ENCODE measurements at places on chromosomes 11 and 22.

DNA sequence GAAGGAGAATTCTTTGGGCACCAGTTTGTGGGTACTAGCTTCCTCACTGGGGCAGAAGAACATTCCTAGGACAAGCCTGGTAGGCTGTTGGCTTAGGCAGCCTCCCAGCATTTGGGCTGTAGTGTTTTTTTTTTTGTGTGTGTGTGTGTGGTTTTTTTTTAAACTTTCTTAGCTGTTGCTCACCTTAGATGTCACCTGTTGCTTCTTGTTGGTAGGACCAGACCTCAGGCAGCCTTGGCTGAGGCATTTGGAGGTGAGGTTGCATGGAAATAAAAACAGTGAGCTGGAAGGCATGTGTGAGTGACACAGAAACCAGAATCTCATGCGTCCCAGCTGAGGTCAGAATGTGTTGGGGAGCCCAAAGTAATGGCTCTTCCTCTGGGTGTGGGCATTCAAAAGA, 21.3 kb downstream of the AMPD3 start:
- DNase-seq, result no peak

- DNase-seq, result no peak
Measured at GRCh38 chr22:18974477-18975180, 38.5 kb upstream of the PRODH start.

GRCh38 chr11:111355956-111356659, 23.0 kb downstream of the POU2AF1 start:
- no peak for DNase-seq

GRCh38 chr11:70916351-70916750, 336.0 kb downstream of the SHANK2 start:
- no peak for DNase-seq

GRCh38 chr11:98940913-98941312, 79.8 kb upstream of the CNTN5 start:
- DNase-seq, result no peak

GRCh38 chr22:32686354-32686753, 115.2 kb upstream of the TIMP3 start:
- DNase-seq, result no peak

DNA sequence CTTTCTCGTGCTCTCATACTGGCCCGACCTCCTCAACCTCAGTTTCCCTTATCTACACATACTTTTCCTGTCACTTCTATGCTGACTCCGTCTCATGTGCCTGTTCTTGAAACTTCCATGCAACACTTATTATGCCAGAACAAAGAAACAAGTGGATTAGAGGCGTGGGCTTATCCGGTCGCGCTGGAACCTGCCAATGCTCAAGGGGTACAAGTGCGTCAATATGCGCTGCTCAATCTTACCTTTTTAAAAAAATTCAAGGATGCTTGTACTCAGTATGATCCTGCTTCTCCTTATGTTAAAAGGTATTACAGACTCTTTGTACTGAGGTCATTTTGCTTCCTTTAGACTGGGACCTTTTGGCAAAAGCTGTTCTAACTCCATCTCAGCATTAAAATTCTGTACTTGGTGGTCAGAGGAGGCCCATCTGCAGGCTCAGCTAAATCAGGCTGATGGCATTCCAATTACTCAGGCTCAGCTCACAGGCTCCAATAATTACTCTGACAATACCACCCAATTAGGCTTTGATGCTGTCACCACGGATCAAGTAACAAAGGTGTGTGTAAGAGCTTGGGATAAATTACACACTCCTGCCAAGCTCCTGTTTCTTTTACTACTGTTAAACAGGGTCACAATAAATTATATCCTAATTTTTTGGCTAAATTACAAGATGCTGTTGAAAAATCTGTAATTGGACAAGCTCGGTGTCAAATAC, 26.3 kb upstream of the ALDH3B2 start:
- DNase-seq, result no peak

DNA sequence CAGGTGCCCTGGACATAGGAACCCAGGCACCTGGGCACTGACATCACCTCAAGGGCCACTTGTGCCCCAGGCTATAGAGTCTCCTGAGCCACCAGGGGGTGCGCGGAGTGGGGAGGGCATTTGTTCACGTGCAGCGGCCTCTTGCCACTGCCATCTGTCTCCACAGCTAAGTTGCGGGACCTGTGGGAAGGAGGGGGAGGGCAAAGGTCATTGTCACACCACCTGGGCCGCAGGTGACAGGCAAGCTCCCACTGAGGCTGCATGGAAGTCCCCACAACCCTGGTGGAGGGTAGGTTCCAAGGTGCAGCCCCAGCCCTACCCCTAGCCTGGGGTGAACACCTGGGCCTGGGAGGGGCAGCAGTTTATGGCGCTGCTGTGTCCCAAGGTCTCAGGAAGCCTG, 79.5 kb downstream of the PIWIL3 start:
- DNase-seq, result no peak

DNA sequence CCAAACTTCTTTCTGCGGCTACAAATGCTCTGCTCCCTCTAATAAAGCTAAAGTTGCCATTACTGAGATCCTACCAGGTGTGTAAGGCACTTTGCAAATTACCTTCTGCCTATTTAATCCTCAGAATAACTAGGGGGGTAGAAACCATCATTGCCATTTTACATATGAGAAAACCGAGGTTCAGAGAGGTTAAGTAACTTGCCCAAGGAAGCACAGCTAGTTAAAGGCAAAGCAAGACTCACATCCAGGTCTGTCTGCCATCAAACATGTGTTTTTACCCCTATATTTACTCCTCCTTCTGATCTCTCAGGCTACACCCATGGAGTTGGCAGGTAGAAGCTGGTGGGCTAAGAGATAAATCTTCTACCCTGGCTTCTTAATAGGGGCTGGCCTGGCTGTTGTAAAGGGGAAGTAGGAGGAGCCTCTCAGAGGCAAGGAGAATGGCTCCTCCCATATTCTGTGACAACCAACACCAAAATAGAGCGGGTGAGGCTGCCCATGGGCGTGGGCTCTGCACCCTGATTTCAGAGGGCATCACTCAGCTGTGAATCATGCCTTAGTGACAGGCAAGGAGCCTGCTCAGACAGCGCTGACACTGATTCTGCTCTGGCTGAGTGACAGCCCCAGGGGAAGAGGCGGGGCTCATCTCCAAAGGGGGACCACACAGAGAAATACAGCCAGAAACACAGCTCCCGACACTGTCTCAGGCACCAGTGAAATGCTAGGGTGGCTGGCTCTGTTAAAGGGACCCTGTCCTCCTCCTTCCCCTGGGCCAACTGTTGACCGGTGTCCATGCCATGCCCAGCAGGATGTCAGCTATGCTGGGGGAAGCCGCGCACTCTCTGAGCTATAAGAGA, 106.8 kb downstream of the ABTB2 start:
- peak; percentile 57 for DNase-seq

DNA sequence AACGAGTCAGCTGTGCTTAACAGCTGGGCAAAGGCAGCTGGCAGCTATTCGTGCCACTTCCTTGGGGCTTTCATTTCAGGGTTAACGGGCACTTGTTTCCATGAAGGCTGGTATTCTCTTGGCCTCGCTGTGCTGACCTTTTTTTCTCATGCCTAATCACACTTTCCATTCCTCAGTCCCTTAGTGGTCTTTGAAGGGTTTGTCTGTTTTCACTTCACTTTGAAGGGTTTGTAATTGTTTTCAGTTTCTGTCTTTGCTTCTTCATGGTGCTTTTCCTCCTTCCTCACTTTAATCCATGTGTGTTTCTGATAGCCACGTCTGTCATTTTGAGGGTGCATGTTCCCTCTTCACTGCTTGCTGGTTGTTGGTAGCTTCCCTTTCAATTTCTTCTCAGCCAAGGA, 24.6 kb downstream of the PPIL2 start:
- DNase-seq, result no peak

DNA sequence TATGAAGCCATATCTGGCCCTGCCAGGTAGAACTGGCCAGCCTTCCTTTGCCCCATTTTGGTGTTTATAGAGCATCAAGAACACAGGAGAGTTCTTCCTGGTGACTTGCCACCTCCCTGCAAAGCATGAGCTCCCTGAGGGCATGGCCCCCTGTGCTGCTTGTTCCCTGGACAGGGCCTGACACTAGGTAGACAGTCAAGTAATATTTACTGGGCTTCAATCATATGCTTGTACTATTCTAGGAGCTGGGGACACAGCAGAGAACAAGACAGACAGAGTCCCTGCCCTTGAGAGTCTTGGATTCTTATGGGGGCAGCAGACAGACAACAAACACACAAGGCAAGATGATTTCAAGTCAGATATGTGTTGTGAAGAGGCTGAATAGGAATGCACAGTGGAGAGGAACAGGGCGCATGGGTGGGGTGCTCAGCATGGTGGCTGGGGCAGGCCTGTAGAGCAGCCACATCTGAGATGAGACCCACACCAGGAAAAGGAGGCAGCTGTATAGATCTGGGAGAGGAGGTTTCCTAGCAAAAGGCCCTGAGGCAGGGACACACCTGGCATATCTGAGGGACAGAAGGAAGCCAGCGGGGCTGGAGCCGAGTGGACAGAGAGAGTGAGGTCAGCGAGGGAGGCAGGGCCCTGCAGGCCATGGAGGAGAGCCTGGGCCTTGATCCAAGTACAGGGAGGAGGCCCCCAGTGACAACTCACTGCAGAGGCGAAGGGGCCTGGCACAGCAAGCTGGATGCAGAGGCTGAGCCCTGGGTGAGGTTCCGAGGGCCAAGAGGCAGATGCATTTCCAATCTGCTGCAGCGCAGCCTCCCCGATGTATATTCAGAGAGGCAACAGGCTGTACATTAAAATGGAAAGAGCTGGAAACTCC, 10.2 kb upstream of the CBX6 start:
- no peak for DNase-seq

- DNase-seq, result no peak
Measured at GRCh38 chr22:47191671-47192650, 429.5 kb downstream of the TBC1D22A start.
